ENCODE measurements at places on chromosomes 13 and 19.

DNA sequence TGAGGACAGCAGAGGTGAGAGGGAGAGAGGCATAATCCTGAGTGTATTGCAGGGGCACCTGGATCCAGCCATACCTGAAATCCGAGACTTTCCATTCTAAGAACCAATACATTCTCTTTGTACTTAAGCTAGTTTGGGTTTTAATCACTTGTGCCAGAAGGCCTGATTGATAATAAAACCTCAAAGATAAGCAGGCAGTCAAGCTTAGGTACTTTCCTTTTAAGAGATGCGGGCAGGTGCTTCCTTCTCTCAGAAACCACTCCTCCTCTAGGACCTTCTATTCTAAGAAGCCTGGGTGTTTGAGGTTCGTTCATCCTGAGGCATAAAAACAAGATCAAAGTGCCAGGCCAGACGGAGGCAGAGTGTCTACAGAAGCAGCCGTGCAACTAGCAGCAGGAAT lies 22.2 kb downstream of the FAM187B start:
- peak; percentile 63 for DNase-seq

DNA sequence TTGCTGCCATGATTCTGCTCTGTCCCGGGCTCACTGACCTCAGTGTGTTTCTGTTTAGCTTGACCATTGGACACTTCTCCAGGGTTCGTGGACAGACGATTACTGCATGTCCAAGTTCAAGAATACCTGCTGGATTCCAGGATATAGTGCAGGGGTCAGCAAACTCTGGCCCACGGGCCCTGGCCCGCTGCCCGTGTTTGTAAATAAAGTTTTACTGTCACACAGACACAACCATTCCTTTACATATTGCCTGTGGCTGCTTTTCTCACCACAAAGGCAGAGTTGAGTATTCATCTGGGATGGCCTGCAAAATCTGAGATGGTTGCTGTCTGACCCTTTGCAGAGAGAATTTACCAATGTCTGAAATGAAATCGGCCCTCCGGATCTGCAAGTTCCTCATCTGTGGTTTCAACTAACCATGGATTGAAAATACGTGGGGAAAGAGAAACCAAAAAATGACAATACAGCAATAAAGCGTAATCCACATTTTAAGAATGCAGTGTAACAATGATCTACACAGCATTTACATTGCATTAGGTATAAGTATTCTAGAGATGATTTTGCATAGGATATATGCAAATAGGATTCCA lies 25.9 kb upstream of the F2RL3 start:
- DNase-seq = no peak

DNA sequence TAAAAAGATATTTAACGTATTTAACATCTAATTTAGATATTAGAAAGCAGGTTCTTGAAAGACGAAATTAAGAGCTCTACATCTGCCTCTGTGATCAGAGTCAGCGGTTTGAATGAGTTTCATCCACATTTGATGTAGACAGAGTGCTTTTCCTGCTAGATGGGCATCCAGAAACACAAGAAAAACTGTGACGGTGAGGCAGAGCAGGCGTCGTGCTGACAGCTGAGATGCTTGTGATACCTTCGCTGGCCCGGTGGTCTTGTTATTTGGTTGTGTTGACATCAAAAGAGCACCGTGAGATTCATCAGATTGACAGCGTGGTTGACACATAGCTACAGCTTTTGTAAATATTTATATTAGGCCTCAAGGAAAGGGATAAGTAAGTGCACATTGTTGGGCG lies 399.1 kb downstream of the GPC5 start:
- no peak for DNase-seq

DNA sequence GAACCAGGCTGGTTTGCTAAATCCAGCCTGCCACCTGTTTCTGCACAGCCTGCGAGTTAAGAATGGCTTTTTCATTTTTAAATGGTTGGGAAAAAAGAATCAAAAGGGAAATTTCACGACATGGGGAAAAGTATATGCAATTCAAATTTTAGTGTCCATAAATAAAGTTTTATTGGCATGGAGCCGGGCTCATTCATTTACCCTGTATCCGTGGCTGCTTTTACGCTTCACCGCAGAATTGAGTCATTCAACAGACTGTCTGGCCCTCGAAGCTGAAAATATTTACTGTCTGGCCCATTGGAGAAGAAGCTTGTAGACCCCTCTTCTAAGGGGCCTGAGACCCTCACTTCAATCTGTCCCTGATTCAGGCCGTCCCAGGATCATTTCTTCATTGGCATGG lies 26.1 kb downstream of the IER2 start:
- no peak for DNase-seq

- no peak for DNase-seq
These were observed 701.1 kb downstream of the PCDH9 start for GRCh38 chr13:66528944-66529576.

- no peak for DNase-seq
These were observed 40.8 kb downstream of the RCBTB2 start for GRCh38 chr13:48492096-48492440.

DNA sequence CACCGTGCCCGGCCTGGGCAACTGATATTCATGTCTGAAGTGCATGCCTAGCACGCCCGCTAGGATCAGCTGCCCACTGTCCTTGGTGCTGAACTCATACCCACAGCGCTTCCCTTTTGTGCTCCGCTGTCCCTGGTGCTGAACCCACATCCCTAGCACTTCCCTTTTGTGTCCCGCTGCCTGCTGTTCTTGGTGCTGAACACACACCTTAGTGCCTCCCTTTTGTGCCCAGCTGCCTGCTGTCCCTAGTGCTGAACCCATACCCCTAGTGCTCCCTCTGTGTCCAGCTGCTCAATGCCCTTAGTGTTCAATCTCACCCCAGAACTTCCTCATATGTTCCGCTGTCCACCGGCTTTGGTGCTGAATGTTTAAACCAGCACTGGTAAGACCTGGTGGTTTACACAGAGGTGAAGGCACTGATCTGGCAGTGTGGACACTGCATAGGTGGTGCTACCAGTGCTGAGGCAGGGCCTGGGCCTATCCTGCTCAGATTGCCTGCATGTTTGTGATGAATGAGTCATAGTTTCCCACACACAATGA lies 26.3 kb upstream of the SIGLEC11 start:
- peak; percentile 72 for DNase-seq

DNA sequence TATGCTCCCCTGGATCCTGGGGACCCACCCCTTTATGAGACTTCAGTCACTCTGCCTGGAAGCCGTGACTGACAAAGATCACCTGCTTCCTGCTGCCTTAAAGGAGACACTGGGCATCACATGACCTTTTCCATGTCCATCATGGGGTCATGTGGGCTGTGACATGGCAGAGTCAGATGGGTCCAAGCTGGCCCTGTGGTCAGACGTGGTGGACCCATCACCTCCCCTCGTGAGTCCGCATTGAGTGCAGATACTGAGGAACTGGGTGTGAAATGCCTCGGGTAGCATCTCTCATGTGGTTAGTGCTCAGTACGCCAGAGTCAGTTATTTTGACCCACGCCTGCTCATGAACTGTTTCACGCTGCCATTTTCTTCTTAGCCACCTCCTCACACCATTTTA lies 27.1 kb downstream of the NKPD1 start:
- no peak for DNase-seq

- DNase-seq = no peak
These were observed 48.2 kb downstream of the STK24 start for GRCh38 chr13:98528663-98529064.

GRCh38 chr13:30735872-30736175 lies 481 bp downstream of the ALOX5AP start:
- DNase-seq = no peak

GRCh38 chr19:49231804-49232203 lies 74.2 kb downstream of the TRPM4 start:
- DNase-seq = no peak

- DNase-seq = no peak
These were observed 24.1 kb downstream of the RRAS start for GRCh38 chr19:49615861-49616260.

GRCh38 chr13:100273552-100273951 lies 184.7 kb downstream of the PCCA start:
- no peak for DNase-seq

DNA sequence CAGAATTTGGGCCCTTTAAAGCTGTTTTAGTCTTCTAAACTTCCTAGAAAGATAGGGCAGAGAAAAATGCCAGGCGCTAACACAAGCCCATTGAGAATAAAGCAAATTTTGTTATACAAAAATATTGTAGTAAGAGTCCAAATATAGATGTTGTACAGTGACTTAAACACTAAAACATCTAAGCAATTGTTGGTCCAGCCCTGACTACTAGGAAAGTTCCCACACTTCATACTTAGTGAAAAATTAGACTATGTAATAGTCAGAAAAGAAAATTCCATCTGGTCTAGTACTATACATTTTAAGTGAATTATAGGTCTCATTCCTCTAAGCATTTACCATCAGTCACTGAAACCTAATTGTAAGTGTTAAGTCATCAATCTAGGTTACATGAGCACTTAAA lies 1518.3 kb upstream of the SLC10A2 start:
- no peak for DNase-seq

- no peak for DNase-seq
These were observed 18.9 kb upstream of the ZNRF4 start for GRCh38 chr19:5436106-5436947.

GRCh38 chr19:42242069-42242511 lies 312 bp downstream of the GSK3A start:
- no peak for DNase-seq

GRCh38 chr13:90995614-90996013 lies 351.9 kb upstream of the MIR17HG start:
- DNase-seq = no peak

Data from effector CD4-positive, alpha-beta T cell (primary cell).